Fibroblast of skin of left quadriceps (primary cell): ENCODE measurements at places on chromosomes 13 and 19.

- peak; percentile 60 for DNase-seq
These were observed 9.4 kb downstream of the HRC start for GRCh38 chr19:49145573-49146407.

- DNase-seq = no peak
These were observed 252.2 kb downstream of the TSHZ3 start for GRCh38 chr19:31096935-31097545.

GRCh38 chr13:47147812-47148119, 250.9 kb upstream of the HTR2A start:
- DNase-seq = no peak

DNA sequence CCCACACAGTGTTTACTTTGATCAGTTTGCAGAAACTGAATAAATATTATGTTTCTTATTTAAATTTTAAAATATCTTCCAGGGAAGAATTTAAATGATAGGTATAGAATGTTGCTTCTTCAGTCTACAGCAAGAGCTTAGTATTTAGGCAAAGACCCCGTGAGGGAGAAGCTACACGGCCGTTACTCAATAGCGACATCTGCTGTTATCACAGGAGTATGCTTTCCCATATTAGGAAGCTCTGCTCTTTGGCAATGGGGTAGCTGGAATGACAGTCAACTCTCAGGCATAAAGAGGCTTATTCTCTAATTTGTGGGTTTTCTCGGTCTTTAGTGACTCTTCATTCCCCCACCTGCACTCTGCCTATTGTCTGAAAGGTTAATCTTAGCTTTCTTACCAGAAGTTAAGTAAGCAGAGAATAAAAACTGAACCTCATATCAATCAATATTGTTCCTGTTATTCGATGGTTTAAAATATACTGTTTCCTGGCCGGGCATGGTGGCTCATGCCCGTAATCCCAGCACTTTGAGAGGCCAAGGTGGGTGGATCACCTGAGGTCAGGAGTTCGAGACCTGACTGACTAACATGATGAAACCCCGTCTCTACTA, 13.2 kb upstream of the LHFPL6 start:
- DNase-seq = peak; percentile 39

DNA sequence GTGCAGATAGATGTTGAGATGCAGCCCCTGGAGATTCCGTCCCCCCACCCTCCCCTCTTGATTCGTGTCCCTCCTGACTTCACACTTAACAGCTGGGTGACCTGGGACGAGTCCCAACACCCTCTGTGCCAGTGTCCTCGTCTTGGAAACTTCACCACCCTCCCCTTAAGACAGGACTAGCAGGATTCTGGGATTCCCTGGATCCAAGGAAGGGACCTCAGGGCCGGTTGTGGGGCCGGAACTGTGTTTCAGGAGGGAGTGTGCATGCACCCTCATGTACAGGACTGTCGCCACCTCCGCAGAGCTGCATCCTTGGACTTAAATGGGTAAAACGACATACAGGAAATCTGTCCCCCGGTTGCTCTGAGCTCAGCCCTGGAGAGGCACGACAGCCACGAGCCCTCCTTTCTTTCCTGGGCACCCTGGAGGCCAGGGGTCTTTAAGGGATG, 990 bp downstream of the MYO9B start:
- DNase-seq = no peak

- DNase-seq = no peak
These were observed 19.7 kb upstream of the SYCN start for GRCh38 chr19:39223703-39224279.

DNA sequence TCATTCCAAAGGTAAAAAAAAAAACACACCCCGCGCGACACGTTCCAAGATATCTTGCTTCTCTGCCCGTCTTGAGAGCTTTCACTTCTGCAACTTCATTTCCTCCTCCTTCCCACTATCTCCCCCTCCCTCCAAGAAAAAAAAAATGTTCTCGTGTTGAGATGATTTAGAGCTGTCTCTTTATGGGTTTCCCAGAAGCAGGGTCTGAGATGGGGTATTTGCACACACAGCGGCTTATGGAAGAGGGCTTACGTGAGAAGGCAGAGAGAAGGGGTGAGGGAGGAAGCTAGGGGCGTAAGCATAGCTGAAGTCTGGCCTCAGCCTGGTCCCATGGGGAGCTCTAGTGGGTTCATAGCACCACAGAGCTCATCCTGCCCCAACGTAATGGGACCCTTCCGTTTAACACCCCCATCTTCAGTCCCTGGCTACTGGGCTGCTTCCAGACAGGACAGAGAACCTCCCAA, 31.3 kb upstream of the USE1 start:
- peak; percentile 20 for DNase-seq

DNA sequence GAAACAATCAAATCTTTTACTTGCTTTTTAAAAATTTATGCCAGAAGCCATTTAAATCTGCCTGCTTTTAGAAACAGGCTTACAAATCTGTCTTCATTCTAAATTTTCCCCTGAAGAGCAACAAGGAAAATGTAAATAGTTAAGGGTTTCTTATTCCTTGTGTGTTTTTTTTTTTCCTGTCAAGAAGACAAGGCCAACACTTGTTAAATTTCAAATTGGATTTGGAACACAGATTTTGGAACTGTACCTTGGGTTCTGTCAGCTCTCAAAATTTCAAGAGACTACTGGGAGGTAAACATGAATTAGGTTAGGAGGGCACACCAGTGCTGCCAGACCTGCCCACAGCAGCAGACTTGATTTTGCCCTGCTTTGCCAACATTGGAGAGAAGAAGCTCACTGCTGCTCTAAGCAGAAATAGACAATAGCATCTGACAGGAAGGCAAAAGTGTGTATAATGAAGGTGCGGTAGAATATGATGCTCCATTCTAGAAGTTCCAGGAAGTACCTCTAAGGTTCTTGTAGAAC, 121.7 kb downstream of the NHLRC3 start:
- DNase-seq = no peak
